ENCODE measurements at places on chromosomes 12 and 14.

DNA sequence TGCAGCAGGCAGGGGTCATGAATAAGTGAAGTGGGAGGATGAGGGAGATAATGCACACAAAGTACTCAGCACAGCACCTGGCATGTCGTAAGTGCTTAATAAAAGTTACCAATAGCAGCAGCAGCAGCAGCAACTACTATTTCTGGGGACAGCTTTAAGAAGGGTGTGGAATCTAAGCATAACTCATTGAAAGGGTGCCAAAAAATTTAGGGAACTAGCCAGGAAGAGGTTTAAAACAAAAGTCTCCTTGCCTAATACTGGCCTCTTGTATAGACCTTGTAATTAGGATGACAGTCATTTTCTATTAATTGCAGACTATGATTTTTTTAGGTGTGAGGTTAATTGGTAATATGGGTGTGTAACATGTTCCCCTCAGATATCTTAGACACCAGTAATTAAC lies 179.9 kb downstream of the PTPN11 start:
- no peak for DNase-seq

DNA sequence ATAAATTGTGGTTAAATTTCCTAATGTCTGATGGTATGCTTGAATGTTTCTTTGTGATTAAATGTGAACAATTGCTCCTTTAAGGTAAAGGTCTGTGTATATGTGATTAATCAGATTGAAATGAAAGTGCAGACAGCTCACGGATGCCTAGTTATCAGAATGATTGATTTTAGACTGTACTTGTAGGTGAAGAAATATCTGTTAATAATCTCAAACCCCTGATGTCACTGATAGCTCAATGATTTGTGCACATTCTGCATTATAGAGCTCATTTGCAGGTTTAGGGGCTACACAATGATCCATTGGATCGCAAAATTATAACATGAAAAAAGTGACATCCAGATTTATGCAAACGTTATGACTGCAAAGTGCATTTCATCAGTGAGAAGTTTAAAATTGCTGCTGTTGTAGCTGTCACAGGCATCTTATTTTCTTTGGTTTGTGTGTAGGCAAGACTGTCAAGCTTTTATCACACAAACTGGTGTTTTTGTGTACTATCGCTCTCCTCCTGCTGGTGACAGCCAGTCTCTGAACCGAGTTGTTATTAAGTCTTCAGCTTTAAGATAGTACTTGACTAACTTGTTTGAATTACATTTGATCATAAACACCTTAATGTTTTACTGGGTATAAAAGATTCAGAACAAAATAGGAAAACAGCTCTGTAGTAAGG lies 103.4 kb upstream of the RMST start:
- no peak for DNase-seq

GRCh38 chr14:27916326-27916725 lies 850.3 kb upstream of the FOXG1 start:
- no peak for DNase-seq

DNA sequence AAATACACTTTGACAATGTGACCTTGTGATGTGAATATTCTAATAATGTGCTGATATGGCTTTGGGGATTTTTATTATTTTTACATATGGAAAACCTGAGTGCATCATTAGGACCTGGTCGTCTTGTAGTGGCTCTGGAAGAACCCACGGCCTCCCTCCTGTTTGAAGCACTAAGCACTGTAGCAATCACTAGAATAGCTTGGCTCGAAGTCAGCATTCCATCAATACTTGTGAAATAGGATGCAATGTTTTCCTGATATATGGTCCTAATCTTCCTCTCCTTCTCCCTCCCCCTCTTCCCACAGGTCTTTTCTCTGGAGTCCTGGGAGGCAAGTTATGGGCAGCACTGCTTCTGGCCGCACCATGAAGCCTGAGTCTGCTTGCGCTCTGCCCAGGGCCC lies 71.9 kb downstream of the NRXN3 start:
- DNase-seq = no peak

GRCh38 chr14:85573406-85573805 lies 43.5 kb downstream of the FLRT2 start:
- DNase-seq = no peak

DNA sequence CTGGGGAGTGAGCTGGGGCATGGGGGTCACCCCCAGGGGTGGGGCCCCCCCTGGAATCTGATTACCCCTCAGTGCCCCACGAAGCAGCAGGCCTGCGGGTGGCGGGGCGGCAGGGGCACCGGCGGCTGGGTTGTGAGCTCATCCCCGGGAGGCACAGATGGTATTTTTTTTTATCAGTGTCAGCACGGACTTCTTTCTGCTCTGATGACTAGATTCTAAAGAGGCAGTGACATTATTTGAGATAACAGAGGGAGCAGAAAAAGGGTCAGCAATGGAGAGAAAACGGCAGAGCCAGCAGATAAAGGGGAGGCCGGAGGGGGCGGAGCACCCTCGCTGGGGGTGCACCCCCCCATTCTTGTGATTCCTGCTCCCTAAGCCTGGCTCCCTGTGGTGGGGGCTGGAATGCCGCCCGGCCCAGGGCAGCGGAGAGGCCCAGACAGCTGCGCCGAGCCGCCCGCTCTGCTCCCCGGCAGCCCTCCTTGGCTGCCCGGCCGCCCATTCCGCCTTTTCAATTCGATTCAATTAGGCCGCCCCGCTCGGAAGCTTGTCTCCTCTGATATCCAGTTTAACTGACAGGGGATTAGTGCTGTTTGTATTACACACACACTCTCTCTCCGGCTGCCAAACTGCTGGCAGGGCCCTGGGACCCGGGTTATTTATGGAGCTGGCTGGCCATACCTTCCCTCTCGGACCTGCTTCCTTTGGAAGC lies 32.9 kb downstream of the MVK start:
- DNase-seq = no peak
